ENCODE measurements at places on chromosomes 7 and 10. TPM values are rescaled to one million over a fixed set of nuclear protein-coding genes. Genes with fewer than 3 reads are reported as not detected.

GRCh38 chr7:106895246-106895864, 30.3 kb downstream of the PIK3CG start:
- no peak for DNase-seq

DNA sequence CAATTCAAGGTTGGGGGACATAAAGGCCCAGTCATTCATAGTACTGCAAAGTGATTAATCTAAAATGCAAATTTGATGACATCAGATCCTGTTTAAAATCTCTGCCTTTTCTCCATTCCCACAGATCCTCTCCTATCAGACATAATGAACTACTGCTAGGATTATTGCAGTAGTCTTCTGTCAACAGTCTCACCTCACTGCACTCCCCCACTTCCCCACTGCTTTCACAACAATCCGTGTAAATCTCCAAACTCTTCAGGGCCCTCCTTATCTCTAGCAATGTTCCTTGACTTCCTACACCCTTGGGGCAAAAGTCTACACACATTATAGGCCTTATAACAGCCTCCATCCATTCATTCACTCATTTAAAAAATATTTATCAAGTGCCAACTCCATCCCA, 112.4 kb downstream of the KBTBD2 start:
- no peak for DNase-seq

The TRIM50 gene
- total RNA-seq, result not detected

The TRPV5 gene
- total RNA-seq, result not detected

DNA sequence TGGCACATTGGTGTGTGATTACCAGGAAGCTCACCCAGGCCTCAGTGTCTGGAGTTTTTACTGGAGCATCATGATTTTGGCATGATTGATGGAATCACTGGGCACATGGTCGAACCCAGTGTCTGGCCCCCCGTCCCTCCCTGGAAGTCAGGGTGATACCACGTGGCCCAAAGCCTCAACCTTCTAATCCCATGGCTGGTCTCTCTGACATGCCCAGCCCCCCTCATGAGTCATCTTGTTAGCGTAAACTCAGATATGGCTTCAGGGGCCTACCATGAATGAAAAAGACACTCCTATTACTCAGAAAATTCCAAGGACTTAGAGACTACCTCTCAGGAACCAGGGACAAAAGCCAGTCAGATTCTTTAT, 109.3 kb downstream of the GRK5 start:
- DNase-seq, result peak; percentile 82

GRCh38 chr10:110311357-110311949, 6.7 kb upstream of the SMNDC1 start:
- DNase-seq, result peak; percentile 10

DNA sequence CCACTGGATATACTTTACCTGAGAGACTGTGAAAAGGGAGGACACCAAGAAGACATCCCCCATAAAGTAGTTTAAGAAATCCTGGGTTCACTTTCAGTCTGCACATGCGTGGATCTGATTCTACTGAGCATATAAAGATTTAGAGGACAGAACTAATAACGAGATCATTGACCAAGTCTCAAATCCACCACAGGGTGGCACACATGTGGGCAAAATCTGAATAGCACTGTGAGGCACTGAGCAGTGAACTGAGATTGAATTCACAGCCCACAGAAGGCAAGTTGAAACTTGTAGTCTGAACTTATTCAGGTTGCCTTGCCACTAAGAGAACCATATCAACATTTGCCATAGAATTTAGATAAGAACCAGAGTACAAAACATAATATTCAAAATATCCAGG, 818.6 kb downstream of the GRID1 start:
- DNase-seq, result peak; percentile 19

DNA sequence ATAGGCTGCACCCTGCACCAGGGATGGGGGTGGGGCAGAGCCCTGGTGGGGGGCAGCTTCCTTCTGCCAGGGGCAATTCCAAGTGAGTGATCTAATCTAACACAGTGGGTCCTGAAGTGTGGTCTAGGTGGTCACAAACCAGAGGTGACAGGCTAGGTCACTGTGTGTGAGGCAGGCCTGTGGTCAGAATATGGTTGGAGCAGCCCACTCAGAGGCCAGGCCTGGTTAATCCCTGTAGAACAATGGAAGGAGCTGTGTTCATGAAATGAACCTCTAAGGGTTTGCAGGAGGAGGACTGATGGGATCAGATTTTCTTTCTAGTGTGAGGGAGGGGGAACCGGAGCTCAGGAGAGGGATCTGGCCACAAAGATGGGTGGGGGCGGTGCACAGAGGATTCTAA, 10.0 kb upstream of the TSPAN14 start:
- no peak for DNase-seq

DNA sequence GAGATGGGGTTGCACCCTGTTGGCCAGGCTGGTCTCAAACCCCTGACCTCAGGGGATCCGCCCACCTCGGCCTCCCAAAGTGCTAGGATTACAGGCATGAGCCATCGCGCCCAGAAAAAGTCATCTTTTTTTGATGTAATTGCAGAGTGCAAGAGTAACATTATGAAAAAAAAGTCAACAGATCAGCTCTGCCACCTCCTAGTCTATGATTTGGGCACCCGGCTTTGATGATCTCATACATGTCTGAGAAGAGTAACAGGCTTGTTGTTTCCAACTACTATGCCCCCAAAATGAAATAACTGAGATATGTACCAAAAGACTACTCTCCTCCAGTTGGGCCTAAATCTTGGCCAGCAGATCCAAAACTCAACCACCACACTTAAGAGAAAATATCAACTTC, 40.8 kb downstream of the VOPP1 start:
- no peak for DNase-seq

DNA sequence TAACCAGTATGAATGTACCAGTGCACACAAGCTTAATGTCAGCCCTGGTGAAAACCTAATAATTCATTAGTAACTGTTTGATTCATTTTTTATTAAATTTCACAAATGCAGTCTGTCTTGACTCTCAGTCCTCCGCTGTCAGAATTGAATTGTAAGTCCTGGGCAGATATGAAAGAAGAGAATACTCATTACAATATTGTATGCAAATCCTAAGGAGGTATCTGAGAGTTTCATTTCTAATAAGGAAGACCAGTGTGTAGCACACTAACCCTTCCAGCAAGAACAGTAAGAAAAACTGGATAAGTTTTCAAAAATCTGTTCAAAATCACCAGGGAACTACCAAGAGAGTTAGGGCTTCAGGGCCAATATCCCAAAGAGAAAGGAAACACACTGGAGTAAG, 652.1 kb downstream of the SUGCT start:
- no peak for DNase-seq

DNA sequence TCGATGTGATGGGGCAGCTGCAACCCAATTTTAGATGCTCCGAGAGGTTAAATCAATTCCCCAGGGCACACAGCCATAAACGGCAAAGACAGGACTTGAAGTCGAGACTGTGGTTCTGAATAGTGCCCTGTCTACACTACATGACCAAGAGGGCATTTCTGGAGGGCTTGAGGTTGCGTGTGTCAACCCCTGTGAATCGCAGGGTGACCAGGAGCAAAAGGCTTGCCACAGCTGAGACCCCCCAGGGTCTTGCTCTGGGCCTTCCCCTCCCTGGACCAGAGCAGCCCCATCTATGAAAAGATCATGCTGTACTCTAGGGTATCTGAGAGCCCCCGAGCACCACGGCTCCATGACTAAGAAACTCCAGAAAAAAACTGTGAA, 26.8 kb upstream of the RASGEF1A start:
- DNase-seq, result no peak

- no peak for DNase-seq
These were observed 242.3 kb upstream of the DKK1 start for GRCh38 chr10:52071814-52072213.

DNA sequence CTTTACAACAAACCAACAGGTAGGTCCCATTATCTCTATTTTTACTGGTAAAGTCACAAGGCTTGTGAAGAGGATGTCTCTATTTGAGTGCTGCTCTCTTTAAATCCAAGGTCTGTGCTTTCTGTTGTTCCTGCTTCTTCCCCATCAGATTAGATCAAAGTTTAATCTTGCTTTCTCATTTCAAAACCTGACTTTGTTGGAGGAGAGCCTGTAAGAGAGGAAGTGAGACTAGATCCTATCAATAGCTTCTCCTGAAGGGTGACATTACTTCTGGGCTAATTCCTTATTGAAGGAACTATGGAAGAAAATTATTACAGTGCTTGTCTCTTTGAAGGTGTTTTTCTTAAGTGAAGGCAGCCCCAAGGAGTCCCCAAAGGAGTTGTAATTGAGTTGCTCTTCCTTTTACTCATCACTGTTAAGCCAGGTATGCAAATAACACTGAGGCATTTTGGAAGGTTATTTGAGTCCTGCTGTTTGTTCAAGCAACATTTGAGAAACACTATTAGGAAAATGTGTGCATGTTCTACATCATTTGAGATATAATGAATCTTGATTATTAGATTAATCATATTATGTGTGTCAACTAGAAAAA, 146.2 kb upstream of the MBL2 start:
- no peak for DNase-seq

DNA sequence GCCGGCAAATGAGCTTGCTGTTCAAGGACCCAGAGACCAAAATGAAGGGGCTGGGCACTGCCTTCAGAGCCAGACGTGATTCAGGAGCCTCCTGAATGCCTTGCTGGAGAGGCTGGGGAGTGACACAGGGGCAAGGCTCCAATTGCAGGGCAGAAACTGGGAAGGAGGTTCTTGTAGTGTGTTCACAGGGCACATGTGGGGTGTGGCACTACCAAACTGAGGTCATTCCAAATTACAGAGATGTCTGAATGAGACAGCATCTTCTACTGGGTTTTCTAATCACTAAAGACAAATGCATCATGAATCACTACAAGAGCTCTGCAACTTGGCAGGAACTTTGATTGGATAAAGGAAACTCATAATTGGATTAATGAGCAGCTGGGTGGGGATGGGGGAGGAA, 17.8 kb downstream of the CRTAC1 start:
- no peak for DNase-seq

GRCh38 chr7:35267411-35267810, 13.5 kb upstream of the TBX20 start:
- no peak for DNase-seq

The DPP6 gene
- total RNA-seq, result not detected

DNA sequence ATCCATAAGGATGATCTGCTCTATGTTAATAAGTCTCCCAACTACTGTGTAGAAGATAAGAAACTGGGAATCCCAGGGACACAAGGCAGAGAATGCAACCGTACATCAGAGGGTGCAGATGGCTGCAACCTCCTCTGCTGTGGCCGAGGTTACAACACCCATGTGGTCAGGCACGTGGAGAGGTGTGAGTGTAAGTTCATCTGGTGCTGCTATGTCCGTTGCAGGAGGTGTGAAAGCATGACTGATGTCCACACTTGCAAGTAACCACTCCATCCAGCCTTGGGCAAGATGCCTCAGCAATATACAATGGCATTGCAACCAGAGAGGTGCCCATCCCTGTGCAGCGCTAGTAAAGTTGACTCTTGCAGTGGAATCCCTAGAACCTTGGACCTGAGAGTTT, 10.3 kb downstream of the WNT16 start:
- no peak for DNase-seq

The PSD gene
- not detected for total RNA-seq

- no peak for DNase-seq
These were observed 821.0 kb upstream of the IGFBP3 start for GRCh38 chr7:46741938-46742540.

DNA sequence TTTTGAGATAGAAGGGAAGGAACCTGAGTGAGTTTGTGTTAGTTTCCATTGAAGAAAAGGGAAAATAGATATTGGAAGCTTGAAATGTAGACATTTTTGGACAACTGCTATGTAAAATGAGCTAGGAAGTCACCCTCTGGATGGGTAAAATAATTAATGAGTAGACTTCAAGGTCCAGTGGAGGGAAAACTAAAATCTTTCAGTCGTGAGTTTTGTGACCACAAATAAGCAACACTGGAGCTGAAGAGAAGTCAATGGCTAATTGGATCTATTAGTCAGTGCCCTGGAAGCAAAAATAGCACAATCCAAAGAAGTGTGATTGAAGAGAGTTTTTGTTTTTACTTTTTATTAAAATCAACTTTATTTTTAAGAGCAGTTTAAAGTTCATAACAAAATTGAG, 123.4 kb downstream of the MYO3A start:
- DNase-seq, result no peak

DNA sequence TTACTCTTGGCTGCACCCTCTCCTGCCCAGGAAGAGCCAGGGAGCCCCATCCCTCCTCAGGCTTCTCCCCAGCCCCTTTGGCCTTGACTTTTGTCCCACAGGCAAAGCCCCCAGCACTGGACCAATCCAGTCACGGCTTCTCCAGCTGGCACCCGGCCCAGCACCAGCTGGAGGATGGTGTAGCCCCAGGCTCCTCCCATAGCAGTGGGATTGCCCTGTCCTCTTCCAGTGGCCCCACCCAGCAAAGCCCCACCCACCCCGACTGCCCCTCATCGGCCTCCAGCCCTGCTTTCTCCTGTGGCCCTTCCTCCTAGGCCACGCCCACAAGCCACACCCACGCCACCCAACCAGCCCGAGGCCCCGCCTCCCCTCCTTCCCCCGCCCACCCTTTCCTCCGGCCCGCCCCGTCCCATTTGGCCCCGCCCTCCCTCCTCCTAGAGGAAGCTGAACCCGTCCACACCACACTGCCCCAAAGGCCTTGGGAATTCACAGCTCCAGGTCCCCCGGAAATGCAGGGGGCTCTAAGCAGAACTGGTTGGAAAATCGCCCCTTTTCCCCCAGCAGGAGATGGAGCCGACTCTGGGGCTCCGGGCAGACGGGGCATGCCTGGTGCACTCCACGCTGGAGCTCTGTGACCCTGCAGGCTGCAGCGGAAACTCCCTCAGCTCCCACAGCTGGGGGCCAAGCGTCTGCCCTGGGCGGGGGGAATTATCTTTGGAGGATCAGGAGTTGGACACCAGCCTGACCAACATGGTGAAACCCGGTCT, 25.2 kb downstream of the GET4 start:
- DNase-seq, result peak; percentile 89

DNA sequence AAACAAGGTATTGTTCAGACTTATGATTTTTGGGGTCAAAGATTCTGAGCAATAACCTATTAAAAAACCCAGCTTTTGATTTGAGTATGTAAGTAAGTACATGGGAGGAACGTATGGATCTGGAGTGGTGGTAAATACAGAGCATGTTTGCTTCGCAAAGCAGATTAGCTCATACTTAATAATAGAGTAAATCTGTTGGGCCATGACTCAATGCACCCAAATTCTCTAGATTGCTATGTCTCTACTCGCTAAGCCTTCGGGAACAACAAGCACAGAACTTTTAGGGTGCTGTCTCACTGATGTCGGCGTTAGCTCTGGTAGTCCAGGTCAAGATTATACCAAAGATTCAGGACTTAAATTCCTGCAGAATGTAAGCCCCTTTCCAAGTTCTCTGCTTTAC, 807 bp upstream of the MINPP1 start:
- peak; percentile 1 for DNase-seq

GRCh38 chr10:113320211-113320610, 232.6 kb upstream of the HABP2 start:
- no peak for DNase-seq

- no peak for DNase-seq
These were observed 29.5 kb downstream of the SMNDC1 start for GRCh38 chr10:110275128-110275729.

All from MG63 (cell line).